ENCODE measurements at places on chromosomes 13 and 19.

- no peak for DNase-seq
Measured at GRCh38 chr13:24323036-24323738, 13.8 kb downstream of the C1QTNF9 start.

- DNase-seq, result no peak
Measured at GRCh38 chr13:99316657-99317256, 9.6 kb upstream of the GPR183 start.

DNA sequence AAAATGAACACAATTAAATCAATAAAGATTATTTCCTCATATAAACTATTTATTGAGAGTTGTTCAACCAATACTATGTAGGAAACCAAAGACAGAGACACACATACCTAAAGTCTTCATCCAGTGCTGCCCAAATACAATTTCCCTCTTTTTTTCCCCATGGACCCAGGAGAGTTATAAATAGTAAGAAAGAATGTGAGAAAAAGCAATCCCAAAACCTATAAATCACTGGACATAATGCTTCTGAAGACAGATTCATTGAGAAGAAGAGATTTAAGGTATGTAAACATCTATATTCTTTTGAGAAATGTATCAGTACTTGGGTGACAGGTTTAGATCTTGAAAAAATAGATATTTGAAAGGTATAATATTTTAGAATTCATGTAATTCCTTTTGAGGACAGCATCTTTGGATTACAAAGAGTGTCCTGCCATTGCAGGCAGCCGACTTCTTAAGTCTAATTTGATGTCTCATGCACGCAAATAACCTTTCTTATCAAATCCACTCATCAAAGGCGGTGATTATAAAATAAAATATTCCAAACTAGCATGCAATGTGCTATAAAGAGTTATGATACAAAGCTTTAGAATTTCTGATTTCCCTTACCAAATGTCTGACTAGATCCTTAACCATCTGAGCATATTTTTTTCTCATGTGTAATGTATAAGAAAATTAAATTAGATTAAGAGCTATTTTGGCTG, 739.4 kb downstream of the LIG4 start:
- peak; percentile 23 for DNase-seq

DNA sequence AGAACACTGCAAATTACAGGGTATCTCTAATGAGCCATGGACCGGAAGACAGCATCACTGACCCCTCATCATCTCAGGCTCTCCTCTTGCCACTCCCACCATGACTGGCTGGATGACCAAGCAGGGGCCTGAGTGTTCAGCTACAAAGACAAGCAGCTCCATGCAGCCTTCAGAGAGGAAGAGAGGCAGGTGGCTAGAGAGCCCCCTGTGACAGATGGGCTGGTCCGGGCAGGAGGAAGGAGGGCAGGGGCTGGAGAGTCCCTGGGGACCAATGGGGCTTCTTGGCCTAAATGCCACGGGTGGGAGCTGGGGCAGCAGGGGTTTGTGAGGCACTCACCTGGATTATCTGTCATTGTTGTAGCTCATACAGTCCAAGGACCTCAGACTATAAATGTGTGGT, 12.8 kb upstream of the RASA3 start:
- DNase-seq, result no peak

- no peak for DNase-seq
Measured at GRCh38 chr13:81714513-81714912, 1373.6 kb upstream of the SPRY2 start.

- DNase-seq, result peak; percentile 6
Measured at GRCh38 chr19:44476559-44477408, 23.5 kb downstream of the ZNF180 start.

GRCh38 chr13:21641629-21642028, 29.2 kb upstream of the FGF9 start:
- DNase-seq, result no peak

DNA sequence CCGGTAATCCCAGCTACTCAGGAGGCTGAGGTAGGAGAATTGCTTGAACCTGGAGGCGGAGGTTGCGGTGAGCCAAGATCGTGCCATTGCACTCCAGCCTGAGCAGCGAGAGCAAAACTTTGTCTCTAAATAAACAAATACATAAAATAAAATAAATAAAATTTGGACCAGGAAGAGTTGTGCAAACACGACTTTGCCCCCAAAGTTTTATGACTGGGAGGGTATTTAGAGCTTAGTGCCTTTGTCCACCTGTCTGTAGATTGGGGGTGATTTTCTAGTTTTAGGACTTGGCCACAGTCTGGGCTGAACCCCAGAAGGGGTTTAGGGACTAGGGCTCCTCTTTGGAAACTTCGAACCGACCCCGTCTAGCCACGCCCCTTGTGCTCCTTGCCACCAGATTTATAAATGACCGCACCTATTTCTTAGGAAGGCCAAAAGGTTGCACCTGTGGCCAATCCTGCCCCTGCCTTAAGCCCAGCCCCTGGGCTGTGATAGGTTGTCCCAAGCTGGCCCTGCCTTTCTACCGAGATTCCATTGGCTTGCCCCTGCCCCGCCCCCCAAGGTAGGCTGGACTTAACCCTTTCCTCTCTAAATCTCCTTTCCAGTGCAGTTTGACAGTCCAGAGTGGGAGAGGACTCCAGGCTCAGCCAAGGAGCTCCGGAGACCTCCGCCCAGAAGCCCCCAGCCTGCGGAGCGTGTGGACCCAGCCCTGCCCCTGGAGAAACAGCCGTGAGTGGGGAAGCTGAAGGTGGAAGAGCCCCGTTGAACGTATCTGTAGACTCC, 5.3 kb downstream of the SHD start:
- DNase-seq, result no peak

- no peak for DNase-seq
Measured at GRCh38 chr13:35916146-35916545, 215.0 kb downstream of the DCLK1 start.

- no peak for DNase-seq
Measured at GRCh38 chr19:31266731-31267130, 82.5 kb downstream of the TSHZ3 start.

Data from AG10803 (cell line).